AG04450 (cell line): ENCODE measurements at places on chromosomes 6 and 20.

DNA sequence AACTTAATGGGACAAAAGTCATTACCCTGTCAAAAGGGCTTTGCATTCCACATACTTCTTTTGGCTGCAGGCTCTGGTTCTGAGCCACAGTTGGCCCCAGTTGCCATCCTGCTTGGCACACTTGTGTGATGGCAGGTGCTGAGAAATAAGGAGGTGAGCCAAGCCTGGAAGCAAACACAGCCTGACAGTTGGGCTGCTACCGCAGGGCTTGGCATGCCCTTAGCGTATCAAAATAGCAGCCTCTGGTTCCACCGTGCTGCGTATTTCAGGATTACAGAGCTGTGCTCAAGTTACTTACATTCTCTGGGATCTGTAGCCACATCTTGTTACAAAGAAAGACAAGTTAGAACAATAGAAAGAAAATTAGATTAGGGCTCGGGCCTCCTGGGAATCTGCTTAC lies 11.1 kb downstream of the MTHFD1L start:
- no peak for DNase-seq

GRCh38 chr6:160929831-160930230 lies 61.7 kb upstream of the MAP3K4 start:
- DNase-seq: no peak

- DNase-seq: no peak
Observed at GRCh38 chr6:31351033-31351380, 6.0 kb downstream of the HLA-B start.

DNA sequence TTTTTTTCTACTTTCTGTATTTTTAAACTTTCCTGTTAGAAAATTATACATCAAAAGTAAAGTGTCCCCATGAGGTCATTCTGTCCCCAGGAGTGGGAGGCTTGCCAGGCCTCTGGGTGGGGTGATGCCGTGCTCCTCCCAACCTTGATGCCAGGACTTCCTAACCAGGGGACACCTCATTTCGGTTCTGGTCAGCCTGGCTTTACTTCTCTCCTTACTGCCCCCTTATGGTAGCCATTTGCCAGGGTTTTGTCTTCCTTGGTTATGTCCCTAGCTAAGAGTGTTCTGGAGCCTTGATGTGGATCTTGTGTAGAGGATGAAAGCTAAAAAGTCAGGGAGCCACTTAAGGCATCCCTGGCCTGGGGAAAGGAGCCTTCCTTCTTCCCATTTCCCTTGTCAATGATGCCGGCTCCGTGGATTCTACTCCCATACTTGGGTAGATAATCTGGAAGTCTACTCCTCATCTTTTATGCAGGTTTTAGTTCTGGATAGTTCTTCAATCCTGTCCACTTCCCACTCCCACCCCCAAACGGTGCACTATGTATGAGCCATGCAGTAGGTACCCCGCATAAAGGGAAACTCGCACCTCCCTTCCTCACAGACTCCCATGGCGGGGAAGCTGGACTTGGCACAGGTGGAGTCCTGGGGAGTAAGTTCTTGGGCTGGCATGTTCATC lies 164.1 kb upstream of the SALL4 start:
- DNase-seq: no peak

GRCh38 chr6:72977114-72977513 lies 248.2 kb downstream of the KHDC1L start:
- no peak for DNase-seq

DNA sequence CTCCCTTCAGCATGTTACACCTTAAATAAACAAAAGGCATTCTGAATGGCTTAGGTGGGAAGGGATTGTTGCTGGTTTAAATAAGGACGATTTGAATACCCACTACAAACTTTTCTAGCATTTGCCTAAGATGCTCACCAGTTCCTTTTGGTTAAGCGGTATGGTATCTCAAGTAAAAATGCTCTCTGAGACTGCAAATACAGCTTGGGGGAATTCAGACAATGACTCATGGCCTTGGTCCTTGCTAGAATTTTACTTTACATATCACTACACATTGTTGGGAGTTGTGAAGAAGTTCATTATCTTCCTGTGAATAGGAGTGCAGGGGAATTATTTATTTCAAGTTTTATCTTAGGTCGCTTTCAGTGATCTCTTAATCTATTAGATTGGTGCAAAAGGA lies 670.7 kb downstream of the UTRN start:
- no peak for DNase-seq

DNA sequence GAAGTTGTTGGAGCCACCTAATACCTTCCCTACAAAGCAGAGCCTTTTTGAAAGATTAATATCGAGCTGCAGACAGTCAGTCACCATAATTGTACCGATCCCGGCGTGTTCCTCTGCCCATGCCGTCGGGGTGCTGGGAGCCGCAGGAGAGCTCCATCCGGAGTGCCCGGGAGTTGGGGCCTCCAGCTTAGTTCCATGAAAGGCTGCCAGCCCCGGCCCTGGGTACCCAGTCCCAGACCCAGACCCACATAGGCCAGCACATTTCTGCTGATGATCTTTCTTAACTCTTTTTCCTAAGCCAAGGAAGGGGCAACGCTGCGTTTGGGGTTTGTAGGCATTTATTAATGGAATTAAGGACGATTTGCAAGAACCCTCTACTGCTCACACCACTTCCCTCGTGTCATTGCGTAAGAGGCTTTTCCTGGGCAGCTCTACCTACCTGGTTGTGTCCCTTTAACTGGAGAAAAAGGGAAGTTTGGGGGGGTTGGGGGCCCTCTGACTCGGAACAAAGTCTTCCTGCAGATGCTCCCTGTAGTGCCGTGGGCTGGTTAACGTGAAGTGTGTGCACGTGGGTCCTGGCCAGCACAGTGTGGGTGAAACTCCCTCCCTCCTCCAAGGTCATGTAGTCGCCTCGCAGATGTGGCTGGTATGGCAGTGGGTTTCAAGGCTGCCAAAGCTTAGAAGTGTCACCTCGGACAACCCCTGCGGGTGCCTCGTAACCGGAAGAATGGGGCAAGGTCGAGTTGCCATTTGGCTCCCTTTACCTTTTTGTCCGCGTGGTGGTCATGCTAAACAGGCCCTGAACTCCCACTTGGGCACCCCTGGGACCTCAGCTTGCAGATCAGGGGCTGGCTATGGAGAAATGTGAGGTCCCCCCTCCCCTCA lies 54.3 kb upstream of the APCDD1L start:
- no peak for DNase-seq
